ENCODE measurements at places on chromosomes 2 and 18.

- DNase-seq, result no peak
These were observed 19.0 kb downstream of the DGKD start for GRCh38 chr2:233373316-233373715.

GRCh38 chr2:151344906-151345305 lies 12.5 kb upstream of the TNFAIP6 start:
- no peak for DNase-seq

DNA sequence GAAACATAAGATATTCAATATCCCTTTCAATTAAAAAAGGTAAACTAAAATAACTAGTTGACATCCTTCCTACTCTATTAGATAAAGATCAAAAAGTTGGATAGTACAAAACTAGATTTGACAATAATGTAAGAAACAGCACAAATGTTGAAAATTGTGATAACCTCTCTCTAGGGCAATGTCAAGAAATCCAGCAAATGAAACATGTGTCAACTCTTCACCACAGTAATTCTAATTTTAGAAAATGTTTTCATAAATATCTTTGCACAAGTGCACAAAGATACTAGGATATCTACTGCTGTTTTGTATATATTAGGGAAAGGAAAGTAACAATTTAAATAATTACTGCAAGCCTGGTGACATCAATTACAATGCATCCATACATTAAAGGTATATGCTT lies 1220.1 kb downstream of the LRP1B start:
- no peak for DNase-seq

- no peak for DNase-seq
These were observed 63.7 kb downstream of the COL4A3 start for GRCh38 chr2:227228061-227228667.

GRCh38 chr2:186641132-186641806 lies 51.4 kb downstream of the ITGAV start:
- no peak for DNase-seq

DNA sequence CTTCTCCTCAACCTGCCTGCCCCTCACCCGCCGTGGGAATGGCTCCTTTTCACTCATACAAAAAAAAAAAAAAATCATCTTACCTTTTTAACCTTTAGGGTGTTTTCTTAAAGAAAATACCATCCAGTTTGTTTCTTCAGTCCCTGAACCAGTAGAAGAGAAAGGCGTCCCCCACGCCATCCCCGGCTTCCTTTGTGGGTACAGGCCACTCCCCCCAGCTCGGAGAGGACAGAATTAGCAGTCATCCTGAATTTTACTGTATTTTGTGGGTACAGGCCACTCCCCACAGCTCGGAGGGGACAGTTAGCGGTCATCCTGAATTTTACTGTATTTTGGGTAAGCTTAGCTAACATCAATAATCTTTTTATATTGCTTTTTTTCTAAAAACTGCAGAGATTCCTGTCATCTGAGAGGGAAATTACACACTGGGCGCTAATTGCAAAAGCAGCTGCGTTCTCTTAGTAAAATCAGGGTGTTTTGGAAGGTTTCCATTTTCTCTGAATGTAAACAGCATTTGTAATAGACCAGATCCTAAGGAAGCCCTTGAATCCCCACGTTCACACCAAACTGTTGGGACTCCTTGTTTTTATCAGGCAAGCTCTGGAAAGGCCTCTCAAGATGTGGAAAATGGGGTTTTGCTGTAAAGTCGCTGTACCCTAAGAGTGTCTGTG lies 72.5 kb downstream of the NFATC1 start:
- DNase-seq, result no peak

GRCh38 chr2:23402205-23402740 lies 17.3 kb downstream of the KLHL29 start:
- DNase-seq, result no peak

DNA sequence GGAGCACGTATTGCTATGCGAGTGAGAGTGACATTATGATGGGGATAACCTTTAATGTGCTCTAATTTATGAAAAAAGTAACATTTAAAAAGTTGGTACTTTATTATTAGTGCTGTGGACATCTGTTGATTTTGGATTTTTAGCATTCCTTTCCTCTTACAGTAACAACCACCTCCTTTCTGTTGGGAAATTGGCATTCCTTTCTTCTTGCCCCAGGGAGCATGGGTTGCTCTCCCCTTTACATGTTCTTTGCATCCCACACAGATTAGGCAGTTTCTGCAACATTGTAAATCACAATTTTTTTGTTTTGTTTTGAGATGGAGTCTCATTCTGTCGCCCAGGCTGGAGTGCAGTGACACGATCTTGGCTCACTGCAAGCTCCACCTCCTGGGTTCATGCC lies 300.2 kb downstream of the LPIN1 start:
- peak; percentile 67 for DNase-seq

GRCh38 chr2:30104307-30104706 lies 42.5 kb upstream of the YPEL5 start:
- no peak for DNase-seq

GRCh38 chr2:208134928-208135586 lies 5.4 kb upstream of the CRYGC start:
- DNase-seq, result no peak

DNA sequence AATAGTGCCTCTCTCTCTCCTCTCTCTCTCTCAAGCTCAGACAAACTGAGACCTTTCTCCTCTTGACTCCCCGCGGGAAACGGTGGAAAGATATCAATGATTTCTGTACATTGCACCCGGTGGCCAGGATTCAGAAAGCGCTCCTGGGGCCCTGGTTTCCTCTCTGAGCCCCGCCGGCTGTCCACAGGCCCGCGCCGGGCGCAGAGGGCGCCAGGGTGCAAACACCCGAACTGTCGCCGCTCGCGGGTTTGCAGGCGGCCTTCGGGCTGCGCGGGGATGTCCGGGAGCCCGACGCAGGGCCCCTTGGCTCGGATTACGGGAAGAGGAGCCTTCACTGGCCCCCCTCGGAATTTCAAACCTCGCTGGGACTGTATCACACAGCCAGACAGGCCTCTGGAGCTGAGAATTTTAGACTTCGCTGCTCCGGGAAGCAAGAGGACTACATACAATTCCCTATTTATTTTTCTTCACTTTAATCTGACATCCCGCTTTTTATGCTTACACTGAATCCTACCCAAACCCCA lies 5.2 kb upstream of the EN1 start:
- no peak for DNase-seq

- DNase-seq, result no peak
These were observed 193.6 kb upstream of the PKDCC start for GRCh38 chr2:41854227-41854626.

DNA sequence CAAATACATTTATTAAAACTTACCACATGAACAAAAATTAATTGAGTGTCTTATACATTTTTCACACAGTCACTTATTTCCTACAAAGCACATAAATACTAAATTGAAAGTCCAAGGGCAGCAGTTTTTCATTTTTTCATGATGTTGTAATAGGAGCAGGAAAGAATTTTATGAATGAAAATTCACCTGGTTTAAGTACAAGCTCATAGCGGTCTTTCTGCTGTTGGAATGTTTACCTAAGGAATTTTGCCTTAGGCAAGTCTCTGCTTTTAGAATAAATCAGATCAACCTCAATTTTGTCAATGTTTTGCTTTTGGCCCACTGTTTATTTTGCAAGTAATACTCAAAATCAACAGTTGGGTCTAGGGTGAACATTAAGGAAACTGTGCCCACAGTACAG lies 40.0 kb downstream of the ETAA1 start:
- no peak for DNase-seq

Data from fibroblast of skin of left quadriceps (primary cell).